H4 (cell line): ENCODE measurements at places on chromosomes 4 and X.

DNA sequence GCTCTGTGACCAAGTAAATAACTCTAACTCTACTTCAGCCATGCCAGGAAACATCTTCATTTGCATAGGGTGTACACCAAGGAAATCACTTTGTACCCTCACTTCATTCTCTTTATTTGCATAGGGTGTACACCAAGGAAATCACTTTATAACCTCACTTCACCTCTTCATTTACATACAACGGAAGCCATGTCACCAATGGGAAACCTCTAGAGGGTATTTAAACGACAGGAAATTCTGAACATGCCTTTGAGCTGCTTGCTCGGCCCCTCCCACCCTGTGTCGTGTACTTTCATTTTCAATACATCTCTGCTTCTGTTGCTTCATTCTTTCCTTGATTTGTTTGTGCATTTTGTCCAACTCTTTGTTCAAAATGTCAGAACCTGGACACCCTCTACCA is 848.1 kb upstream of the FRG1 start:
- peak; percentile 73 for DNase-seq

DNA sequence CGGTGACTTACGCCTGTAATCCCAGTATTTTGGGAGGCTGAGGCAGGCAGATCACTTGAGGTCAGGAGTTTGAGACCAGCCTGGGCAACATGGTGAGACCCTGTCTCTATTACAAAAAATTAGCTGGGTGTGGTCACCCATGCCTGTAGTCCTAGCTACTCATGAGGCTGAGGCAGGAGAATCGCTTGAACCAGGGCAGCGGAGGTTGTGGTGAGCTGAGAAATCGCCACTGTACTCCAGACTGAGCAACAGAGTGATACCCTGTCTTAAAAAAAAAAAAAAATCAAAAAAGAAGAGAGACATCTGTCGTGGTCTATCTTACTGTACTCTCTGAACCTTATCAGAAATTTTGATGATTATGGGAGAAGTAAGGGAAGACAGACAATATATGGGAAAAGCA is 144.3 kb downstream of the CAMK2D start:
- DNase-seq: no peak

GRCh38 chr4:75672461-75673026 is 667 bp downstream of the G3BP2 start:
- peak; percentile 34 for DNase-seq

GRCh38 chr4:185546335-185546734 is 11.0 kb upstream of the PDLIM3 start:
- no peak for DNase-seq

- no peak for DNase-seq
Observed at GRCh38 chr4:147101678-147102077, 156.0 kb upstream of the TTC29 start.

- DNase-seq: no peak
Observed at GRCh38 chr4:39631700-39632079, 7.0 kb downstream of the SMIM14 start.
